ENCODE measurements at places on chromosomes 4 and X. TPM values are rescaled to one million over a fixed set of nuclear protein-coding genes. Genes with fewer than 3 reads are reported as not detected.
A peak's percentile ranks its signal among the peaks of the same experiment; 100 is the strongest.

The FAM50A gene
- total RNA-seq = 84.9 TPM

The UGT2B11 gene
- total RNA-seq = not detected

DNA sequence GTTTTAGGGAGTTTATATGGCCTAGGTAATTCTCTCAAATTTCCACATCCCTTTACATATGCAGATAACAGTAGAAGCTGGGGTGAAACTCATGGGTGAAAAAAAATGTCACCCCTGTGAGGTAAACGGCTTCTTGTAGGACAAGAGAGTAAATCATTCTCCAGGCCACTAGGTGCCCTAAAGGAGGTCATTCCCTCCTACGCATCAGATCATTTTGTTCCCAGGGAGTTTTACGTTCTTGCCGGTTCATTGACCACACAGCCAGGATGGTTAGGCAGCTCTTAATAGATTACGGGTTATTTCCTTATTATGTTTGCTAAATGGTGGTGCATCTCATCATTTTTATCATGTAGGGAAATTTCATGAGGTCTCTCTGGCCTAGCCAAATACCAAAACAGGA lies 225.8 kb upstream of the NOCT start:
- DNase-seq = no peak

DNA sequence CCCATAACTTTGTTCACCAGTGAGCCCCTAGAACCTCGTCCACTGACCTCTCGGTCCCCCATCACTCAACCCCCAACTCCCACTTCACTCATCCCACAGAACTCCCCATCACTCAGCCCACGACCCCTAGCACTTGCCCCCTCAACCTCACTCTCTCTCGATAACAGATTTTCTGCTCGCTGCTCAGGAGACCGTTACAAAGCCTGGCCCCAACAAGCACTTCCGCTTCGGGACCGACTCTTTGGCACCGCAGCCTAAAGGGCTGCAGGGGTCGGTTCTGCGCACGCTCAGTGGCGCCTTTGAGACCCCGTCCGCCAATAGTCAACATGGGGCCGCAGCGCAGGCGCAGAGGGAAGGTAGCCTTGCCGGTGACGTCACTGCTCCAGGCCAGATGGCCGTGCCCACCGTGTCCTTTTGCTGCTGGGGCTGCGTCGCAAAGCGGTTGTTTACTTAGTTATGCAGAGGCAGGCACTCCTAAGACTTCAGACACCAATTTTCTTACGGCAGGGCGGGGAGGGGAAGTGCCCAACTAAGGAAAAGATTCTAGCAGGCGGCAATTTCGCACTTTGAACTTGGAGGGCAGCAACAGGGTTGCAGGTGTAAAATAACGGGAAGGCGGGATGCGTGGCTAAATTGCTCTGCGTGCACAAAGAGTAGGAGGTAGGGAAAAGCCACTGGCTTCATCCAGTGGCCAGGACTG lies at the start of gene ZNF182:
Gene ZNF182 (minus strand): TSS at position 232 of the 700 bp plus-strand sequence. CDS start 1,380 bp downstream, outside the sequence.
- DNase-seq = peak; percentile 86

The SPANXD gene
- total RNA-seq = not detected

DNA sequence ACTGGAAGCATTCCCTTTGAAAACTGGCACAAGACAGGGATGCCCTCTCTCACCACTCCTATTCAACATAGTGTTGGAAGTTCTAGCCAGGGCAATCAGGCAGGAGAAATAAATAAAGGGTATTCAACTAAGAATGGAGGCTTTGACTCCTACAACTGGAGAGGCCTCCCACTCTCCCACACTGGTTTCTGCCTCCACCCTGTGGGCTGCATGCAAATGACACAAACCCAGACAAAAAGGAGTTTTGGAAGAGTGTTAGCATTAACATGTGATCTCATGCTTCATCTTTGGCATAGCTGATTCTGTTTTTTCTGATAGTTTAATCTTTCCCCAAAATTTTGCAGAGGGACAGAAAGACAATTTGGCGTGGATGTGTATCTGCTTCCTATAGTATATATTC lies 80.8 kb upstream of the IQCM start:
- DNase-seq = no peak

- DNase-seq = no peak
Observed at GRCh38 chrX:46340696-46341095, 204.5 kb downstream of the ZNF674 start.

The CBLL2 gene
- not detected for total RNA-seq

GRCh38 chr4:5166377-5166776 lies 115.1 kb downstream of the STK32B start:
- no peak for DNase-seq

GRCh38 chr4:180483036-180483435 lies 1760.2 kb upstream of the TENM3 start:
- DNase-seq = no peak

- no peak for DNase-seq
Observed at GRCh38 chrX:149903889-149904748, 23.1 kb downstream of the MAGEA8 start.

The INTU gene
- not detected for total RNA-seq

The CT45A10 gene
- not detected for total RNA-seq

DNA sequence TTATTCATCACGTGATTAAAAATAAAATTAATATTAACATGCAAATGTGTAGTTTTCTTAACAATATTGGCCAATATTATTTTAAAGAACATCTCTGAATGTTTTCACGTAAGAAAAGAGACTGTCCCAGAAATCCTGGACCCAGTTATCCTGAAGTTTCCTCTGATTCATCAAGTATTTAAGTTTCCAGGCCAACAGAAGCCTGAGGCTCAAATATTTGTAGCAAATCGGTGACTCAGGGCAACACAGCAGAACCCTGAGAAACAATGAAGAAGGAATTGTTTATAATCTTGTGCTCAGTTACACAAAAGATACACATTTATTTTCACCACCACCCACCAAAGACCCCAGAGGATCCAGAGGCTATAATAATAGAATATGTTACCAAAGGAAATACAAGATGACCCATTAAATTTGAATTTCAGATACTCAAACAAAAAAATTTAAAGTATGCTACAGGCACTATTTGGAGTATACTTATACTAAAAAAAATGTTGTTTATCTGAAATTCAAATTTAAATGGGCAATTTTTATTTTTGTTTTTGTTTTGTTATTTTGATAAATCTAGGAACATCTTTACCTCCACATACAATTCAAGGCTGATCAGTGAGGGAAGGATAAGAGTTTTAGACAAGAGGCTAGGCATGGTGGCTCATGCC lies 33.9 kb upstream of the SLC7A11 start:
- no peak for DNase-seq

The CDS1 gene
- not detected for total RNA-seq

DNA sequence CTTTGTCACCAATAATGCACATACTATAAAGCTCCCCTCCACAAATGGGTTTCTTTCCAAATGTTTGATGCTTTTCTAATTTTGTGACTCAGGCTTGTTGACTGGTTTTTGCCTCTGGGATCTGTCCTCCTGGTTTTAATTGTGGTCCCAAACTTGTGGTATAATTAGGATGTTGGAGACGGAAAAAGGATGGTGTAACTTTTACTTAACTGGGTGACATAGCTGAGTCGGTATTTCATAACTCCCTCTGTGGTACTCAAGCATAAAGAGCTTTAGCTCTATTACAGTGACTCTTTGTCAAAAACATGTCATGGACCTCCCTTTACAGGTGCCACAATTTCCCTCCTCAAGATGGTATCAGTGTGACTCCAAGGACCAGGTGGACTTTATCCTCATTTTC lies 119.7 kb upstream of the RBPJ start:
- no peak for DNase-seq

DNA sequence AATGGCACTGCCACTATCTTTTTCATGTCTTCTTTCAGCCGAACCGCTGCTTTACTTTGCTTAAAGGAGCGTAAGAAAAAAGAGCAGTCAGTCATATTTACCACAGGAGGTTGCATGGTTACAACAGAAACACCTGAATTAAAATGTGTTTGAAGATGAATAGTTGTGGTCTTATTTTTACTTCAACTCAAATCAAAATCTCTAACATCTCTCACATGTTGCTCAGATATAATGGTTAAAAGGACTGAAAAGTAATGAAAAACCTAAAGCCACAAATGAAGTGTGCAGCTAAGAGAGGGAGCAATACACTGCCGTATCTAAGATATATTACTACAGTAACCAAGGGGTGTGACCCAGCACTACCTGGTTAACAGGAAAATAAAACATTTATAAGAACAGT lies 27.4 kb downstream of the FAM13A start:
- DNase-seq = no peak

The DNAAF6 gene
- total RNA-seq = not detected

The SPIN3 gene
- 9.4 TPM for total RNA-seq

GRCh38 chrX:135544338-135544948 lies 24.0 kb downstream of the INTS6L start:
- DNase-seq = no peak

DNA sequence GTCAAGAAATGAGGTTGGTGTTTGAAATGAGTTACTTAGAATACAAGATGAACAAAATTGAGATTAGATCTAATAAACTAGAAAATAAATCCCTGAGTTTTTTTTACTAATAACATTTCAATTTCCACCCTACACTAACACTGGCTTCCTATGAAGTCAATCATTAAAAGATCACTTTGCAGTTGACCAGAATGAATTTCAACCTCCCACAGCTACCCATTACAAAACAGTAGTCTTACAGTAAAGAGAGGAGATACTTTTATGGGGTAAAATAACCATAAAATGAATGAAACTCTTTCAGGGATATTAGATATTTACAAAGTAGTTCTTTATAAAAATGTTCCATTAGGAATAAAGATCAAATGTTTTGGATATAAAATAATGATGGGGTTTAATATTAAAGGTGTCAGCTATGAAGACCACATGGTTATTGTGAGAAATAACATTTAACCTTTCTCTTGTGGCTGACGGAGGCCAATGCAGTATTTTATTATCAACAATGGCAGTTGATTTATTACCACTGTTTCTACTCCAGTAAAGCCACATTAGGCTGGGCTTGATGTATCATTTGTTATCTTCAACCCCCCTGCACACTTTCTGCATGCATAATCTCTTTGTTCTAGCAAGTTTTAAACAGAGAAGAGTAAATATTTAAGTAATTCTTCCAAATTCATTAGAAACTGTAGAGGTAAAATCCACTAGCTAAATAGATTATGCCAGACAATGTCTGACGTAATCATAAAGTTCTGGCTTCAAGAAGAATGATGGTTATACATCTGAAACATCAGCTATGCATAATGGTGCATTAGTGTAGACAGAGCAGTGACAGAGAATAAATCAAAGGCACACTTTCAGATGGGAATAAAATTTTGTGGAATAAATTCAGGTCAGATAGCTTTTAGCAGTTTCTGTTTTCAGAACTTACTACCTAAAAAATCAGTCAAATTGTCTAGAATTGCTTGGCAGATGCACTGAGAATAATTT lies 516.6 kb downstream of the PCDH18 start:
- no peak for DNase-seq

The ARX gene
- not detected for total RNA-seq

The NBDY gene
- 29.3 TPM for total RNA-seq

DNA sequence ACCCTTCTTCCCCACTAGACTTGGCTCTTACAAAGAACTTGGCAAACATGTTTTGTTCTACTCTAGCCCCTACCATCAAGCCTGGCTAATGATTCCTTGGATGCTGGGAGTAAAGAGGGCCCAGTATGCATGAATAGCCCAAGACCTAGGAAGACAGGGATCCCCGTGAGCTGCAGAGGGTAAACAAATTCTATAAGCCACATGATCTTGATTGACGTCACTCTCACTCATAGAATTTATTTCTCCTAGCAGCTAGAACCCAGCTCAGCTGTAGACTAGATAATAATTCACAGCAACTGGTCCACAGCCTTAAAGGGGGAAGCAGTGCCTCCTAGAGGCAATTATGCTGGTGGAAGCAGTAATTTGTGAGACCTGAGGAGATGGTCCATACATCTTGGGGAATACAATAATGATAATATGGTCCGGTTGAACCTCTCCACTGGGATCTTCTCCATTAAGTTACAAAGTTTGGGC lies 16.1 kb upstream of the USO1 start:
- DNase-seq = peak; percentile 38

The PTPN13 gene
- total RNA-seq = 0.66 TPM

GRCh38 chr4:79869597-79870237 lies 203.3 kb downstream of the ANTXR2 start:
- DNase-seq = no peak
